ENCODE measurements at places on chromosomes 11 and 22.
A peak's percentile ranks its signal among the peaks of the same experiment; 100 is the strongest.

GRCh38 chr11:33945481-33946268 is 53.8 kb upstream of the LMO2 start:
- DNase-seq, result no peak

DNA sequence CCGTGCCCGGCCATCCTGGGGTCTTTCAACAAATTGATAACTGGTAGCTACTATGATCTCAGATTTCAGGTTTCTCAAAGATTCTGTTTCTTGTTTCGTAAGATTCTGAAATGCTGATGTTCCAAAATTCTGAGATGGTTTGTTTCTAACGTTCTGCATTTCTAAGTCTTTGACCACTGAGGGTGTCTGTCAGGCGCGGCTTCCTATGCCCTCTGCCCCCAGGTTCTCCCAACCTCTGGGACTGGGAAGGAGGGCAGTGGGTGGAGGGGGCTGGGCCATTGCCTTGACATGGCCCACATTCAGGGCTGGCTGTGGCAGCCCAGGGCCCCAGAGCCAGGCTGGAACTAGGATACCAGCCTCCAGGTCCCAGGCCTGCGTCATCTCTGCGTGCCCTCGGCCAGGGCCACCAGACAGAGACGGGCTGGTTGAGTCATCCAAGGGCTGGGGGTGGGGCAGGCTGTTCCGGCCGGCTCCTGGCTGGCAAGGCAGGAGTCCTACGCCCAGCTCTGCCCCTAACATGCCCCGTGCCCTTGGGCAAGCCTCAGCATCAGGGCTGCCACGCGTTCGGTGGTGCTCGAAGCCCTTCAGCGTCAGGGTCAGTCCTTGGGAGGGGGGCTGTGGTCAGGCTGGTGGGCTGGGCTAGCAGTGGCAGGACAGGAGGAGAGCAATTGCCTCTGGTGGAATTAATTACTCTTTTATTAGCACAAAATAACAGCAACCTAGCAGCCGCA is 5.2 kb downstream of the TMEM134 start:
- DNase-seq, result no peak

DNA sequence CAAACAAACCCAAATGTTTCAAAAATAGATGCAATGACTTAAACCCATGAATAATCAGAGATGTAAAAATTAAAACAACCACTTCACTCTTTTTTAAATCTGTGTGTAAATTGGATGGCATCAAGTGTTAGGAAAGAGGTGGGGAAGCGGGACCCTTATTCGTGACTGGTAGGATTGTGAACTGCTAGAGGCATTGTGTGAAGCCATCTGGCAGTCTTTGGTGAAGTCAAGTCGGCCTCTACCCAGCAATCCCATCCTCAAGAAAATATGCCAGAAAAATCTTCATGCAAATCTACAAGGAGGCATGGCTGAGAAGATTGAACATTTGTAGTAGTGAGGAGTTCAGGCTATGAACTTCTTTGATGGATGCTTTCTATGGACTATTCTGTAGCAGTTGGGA is 114.6 kb upstream of the C11orf87 start:
- no peak for DNase-seq

DNA sequence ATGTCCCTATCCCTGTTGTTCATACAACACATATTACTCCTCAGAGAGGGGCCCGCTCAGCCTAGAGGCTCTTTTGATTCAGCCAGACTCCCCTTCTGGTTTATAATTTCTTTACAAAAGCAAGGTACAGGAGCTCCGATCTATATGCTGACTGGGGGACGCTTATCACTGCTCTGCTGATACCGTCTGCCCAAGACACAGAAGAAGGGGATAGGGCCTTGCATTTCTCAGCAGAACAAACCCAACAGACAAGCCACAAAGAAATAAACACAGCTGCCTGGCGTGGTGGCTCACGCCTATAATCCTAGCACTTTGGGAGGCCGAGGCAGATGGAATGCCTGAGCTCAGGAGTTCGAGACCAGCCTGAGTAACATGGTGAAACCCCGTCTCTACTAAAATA is 109.9 kb upstream of the AKIP1 start:
- no peak for DNase-seq

GRCh38 chr11:131977231-131977630 is 606.8 kb downstream of the NTM start:
- DNase-seq, result no peak

GRCh38 chr11:1381793-1382425 is 7.8 kb upstream of the BRSK2 start:
- DNase-seq, result no peak

DNA sequence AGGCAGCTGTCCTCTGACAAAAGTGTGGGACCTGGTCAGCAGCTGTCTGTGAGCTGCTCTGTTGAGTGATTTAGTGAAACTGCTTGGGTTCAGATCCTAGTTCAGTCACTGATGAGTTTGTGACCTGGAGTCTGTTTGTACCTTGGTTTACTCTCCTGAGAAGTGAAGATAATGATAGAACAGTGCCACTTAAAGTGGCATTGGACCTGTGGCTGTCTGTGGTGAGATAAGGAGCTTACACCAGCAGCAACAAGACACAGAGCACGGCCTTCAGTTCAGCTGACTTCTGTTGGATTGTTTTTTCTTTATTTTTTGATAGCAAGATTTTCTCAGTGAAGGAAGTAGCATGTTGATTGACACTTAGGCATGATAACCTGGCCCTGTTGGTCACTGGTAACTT is 46.2 kb upstream of the CTTN start:
- no peak for DNase-seq

DNA sequence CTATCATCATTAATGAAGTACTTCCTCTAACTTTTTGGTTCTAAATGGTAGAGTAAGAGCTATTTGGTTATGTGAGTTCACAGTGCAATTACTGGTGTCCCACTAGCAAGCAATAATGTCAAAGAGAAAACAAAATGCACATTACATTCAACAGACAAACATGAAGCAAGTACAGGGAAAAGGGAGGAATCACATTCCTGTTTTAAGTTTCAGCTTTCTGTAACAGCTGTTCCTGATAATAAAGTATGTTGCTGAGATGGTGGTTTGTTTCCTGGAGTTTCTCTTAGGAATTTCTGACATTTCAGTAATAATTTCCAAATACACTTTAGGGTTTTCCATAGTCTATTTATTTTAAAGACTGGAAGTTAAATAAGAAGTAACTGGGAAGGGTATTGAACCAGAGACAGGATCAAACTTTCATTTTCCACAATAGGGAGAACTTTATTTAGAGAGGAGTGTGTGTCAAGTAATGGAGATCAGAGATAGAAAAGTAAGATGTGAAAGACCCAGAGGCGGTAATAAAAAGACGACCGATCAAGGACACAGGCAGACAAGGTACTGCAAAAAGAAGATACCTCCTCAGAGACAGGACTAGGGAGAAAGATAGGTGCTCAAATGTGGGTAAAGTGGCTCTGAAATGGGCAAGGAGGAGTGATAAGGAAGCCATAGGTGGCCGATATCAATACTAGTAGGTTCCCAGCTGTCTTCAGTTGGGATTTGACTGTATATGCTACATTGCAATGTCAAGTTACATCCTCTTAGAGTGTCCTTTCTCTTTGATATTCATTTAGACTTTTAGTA is 20.8 kb upstream of the CLNS1A start:
- no peak for DNase-seq

DNA sequence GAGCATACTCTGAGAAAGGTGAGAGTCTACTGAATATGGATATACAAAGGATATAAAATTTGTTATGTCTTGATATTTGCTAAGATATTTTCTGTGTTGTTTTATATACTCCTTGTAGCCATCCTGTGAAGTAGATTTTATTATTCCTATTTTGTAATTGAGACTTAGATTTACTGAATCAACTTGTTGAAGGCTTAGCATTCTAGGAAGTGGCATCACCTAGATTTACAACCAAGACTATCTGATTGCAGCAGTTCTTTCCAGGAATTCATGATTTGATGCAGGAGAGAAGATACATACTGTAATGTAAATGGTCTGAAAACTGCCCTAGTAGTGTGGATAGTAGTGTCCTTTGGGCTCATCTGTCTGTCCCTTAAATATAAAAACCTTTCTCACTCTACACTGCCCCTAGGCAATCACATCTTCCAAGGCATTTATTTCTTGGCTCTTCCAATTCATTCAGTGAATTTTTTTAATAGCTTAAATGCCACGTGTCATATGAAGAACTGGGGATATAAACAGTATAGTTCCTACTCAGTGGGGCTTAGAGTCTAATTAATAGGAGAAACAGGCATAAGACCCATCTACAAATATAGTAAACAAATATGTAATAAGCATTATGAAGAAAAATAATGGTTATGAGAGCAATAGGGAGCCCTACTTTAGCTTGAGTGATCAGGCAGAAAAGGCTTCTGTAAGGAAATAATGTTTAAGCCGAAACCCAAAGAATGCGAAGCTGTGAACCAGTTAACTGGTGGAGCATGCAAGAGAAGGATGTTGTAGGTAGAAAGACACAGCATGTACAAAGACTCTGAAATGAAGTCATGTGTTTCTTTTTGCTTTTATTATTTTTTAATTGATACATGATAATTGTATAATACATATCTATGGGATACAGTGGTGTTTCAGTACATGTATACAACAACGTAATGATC is 13.6 kb downstream of the IPO7 start:
- no peak for DNase-seq

DNA sequence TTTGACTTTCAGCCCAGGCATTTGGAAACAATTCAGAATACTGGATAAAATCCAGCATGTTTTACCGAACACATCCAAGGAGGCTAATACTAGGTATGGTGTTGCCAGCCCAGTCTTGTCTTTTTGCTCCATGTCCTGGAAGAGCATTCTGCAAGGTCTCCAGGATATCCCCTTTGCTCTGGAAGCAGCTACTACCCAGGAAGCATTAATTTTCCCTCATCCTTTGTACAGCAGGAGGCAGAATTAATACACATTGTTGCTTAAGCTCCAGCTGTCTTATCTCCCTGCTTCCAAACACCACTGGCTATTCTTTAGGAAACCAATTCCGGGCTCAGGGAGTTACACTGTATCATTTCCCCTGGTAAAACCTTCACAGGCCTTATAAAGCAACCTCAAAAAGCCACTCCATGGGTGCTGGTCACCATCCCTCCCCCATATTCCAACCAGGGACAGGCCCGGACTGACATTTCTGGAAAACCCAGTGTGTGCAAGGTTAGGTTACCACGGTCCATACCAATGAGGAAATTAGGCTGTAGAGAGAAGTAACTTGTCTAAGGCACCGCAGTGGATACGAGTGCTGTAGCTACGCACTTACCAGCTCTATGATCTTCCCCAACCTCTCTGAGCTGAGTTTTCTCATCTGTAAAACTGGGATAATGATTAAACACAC is 1.5 kb upstream of the UBASH3B start:
- no peak for DNase-seq

DNA sequence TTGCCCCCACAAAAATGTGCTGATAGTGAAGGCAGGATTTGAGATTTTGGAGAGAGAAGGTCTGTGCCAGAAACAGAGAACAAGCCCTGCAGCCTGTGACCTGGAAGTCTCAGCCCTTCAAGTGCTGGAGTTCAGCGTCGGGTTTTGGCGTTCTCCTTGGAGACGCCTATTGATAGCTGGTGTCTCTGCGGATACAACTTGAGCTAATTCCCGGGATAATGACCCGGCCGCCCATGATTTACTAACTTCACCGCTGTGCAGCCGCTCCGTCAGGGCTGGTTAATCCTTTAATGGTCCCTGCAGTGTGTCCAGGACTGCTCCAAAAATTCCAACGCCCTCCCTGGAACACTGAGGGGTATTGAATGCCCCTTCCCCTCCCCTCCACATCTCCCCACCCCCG is 76.6 kb downstream of the WT1 start:
- no peak for DNase-seq

- no peak for DNase-seq
These were observed 57.5 kb downstream of the CACNA1I start for GRCh38 chr22:39627865-39628562.

DNA sequence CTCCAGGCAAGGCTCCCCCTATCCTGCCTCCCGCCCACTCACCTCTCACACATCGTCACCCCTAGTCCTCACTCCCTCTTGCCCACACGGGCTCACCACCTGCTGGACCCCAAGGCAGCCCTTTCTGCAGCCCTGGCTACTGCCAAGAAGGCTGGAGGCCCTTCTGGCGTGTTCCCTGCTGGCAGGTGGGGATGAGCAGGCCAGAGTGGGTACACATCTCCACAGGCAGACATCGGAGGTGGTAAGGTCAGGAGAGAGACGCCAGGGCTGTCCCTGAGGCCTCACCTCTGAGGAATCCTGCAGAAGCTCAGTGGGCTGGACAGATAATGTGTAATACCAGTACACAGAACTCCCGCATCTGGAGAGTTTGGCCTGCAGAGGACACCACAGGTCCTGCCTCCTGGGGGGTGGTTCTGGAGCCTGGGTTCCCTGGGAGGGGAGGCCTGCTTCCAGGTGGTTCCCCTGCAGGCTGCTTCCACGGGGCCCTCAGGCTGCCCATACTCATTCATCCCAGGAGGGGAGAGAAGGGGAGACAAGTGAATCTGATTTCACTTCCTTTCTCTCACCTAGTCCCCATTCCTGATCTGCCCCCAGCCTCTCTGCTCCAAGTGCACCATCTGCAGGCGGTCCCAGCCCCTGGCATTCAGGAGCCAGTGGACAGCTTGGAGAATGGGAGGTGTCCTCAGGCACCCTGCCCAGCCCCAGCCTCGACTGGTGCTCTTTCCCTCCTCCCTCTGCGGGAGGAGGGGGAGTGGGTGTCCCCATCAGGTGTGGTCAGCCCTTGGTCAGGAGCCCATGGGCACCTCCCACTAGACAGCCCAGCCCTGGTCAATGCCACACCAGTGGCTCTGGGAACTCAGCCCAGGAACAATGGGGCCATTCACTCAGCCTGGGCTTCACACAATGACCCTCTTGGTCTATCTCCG is 6.1 kb upstream of the CHST1 start:
- DNase-seq, result no peak

- peak; percentile 48 for DNase-seq
These were observed at the start of gene MIAT for GRCh38 chr22:26656891-26657851. Gene MIAT, plus strand, starts transcription at chr22:26657588.

GRCh38 chr11:19320827-19321226 is 80.1 kb upstream of the E2F8 start:
- DNase-seq, result no peak

- no peak for DNase-seq
These were observed 10.4 kb downstream of the OR52K2 start for GRCh38 chr11:4459500-4459899.

DNA sequence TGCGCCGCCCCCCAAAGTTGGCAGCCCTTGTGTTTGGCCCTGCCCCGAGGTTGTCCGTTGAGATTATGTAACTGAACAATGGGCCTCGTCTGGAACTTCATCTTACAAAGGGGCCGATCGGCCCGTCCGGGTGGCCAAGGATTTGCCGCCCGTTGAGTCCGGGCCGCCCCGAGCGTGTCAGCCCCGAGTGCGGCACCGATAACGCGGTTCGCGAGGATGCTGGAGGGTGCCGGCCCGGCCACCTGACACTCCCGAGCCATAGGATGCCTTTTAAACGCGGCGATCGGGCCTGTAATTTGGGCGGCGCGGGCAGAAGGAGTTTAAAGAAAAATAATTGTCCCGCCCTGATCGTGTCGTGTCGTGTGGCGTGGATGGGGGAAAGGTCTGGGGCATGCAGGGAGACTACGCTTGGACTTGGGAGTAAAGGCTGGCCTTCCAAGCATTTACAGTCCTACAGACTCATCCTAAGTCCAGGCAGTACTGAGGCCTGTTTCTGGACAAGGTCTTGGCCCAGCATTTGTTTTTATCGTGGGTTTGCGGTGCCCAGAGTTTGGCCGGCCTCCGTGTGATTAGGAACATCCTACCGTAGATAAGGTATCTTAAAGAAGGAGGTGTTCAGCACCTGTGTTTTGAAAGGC is 1.3 kb downstream of the WEE1 start:
- peak; percentile 16 for DNase-seq

GRCh38 chr11:88402192-88402715 is 64.7 kb upstream of the CTSC start:
- DNase-seq, result no peak

- DNase-seq, result no peak
These were observed 162.5 kb downstream of the CEP164 start for GRCh38 chr11:117489999-117490679.

- peak; percentile 71 for DNase-seq
These were observed 9.6 kb upstream of the PDE2A start for GRCh38 chr11:72683782-72684200.

All from stimulated activated CD4-positive, alpha-beta T cell treated with anti-CD3 and anti-CD28 coated beads, Interleukin-2, amount 100 ng/mL, for 48 hours (primary cell).